ENCODE measurements at places on chromosomes 1 and 21.

- DNase-seq = no peak
These were observed 222.0 kb downstream of the OMA1 start for GRCh38 chr1:58324558-58324957.

DNA sequence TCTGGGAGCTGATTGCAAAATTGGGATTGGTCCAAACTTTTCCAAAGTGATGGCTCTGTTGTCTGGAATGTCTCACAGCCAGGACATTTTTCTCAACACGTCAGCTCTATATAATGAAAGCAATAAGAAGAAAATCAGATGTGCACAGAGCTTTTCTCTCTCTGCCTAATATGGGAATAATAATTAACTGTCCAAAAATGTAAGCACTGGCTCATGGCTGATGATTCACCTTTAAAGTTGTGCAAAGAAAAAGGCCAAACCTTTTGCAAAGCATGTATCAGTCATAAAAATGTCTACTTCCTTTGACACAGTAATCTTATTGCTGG, 30.4 kb downstream of the ZNF281 start:
- DNase-seq = no peak

DNA sequence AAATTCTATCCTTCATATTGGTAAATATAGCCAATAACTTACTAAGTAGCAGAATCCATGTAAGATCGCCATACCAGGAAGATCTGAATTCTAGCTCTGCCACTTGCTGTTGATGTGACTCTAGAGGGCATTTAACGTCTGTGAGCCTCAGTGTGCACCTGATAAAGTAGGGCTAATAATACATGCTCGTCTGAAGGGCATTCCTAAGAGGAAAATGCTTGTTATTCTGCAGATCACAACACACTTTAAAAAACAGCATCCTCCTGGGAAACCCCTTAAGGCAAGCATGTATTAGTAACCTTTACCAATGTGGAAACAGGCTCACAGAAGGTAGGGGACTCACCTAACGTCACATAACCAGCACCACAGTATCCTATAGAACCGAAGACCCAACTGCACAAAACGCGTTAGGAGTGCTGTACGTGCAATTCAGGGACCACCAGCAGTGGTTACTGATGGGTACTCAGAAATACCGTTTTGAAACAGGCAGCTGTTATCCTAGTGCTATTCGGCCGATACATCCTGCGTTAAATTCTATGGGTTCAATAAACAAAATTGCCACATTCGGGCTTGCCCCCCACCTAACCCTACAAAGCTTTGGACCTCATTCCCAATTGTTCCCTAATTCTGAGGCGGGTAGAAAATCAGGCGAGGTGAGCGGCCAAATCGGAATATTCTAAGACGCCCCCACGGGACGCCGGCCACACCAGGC, 758 bp downstream of the DEPDC1 start:
- no peak for DNase-seq

GRCh38 chr1:39625462-39626273, 13.8 kb downstream of the HEYL start:
- DNase-seq = peak; percentile 95
